ENCODE measurements at places on chromosomes 12 and 14. TPM values are rescaled to one million over a fixed set of nuclear protein-coding genes. Genes with fewer than 3 reads are reported as not detected.
A peak's percentile ranks its signal among the peaks of the same experiment; 100 is the strongest.

DNA sequence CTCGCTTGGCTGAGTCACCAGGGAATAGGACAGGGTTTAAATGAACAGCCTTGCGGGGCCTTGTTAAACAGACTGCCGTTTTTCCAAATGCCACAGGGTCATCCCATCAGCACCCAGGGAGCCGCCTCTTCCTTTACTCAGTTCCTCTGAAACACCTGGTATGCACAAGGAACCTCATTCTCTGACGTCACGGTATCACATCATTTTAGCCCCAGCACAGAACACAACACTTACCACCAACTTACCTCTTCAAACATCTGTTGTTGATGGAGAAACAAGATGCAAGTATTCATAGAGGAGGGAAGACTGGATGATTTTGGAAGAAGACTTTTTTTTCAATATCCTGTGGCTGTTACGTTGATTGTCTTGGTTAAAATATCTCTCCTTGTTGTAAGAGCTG is 535.3 kb upstream of the TMEM132C start:
- DNase-seq, result no peak
- no peaks in the 10 kb centered on the region for H3K27me3 ChIP-seq
- H3K4me3 ChIP-seq, result no peak overlapping the region
- no peaks in the 10 kb centered on the region for H3K36me3 ChIP-seq
- no peak overlapping the region for H3K27ac ChIP-seq
- no peaks in the 10 kb centered on the region for H3K4me1 ChIP-seq

DNA sequence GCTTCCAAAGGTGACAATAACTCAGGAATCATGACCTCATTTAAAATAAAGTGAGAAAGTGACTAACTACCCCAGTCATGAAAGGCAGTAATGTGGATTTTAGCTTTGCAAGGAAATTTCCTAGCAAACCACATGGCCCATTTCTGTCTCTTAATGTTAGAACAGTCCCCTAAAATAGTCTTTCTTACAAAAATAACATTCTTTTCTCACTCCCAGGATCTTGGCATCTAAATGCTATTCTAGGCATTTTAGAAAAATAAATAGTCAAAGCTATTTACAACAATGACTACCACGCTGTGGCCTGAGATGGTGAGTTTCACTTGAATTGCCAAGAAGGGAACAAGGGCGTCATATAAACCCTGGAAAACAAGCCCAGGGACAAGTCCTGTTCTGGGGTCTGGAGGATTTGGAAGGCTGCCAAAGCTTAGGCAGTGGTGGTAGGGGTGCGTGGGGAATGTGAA is 101.2 kb upstream of the CCDC175 start:
- H3K4me1 ChIP-seq, result no peaks in the 10 kb centered on the region
- H3K36me3 ChIP-seq, result no peaks in the 10 kb centered on the region
- H3K27ac ChIP-seq, result no peak overlapping the region
- no peak overlapping the region for H3K4me3 ChIP-seq

GRCh38 chr14:89915114-89915878 is 39.2 kb downstream of the EFCAB11 start:
- peaks cover 3% of the 10 kb centered on the region for H3K27me3 ChIP-seq
- H3K4me3 ChIP-seq, result no peak overlapping the region

GRCh38 chr12:14638066-14638465 is 58.3 kb downstream of the GUCY2C start:
- H3K27ac ChIP-seq, result no peak overlapping the region
- H3K36me3 ChIP-seq, result no peaks in the 10 kb centered on the region
- DNase-seq, result no peak
- H3K4me1 ChIP-seq, result peaks cover 8% of the 10 kb centered on the region
- no peak overlapping the region for H3K4me3 ChIP-seq

- no peaks in the 10 kb centered on the region for H3K36me3 ChIP-seq
- DNase-seq, result peak; percentile 83
- no peak overlapping the region for H3K4me3 ChIP-seq
- peaks cover 4% of the 10 kb centered on the region for H3K4me1 ChIP-seq
- H3K27me3 ChIP-seq, result peaks cover 10% of the 10 kb centered on the region
These were observed 11.4 kb downstream of the TMEM121 start for GRCh38 chr14:105537580-105538474.

DNA sequence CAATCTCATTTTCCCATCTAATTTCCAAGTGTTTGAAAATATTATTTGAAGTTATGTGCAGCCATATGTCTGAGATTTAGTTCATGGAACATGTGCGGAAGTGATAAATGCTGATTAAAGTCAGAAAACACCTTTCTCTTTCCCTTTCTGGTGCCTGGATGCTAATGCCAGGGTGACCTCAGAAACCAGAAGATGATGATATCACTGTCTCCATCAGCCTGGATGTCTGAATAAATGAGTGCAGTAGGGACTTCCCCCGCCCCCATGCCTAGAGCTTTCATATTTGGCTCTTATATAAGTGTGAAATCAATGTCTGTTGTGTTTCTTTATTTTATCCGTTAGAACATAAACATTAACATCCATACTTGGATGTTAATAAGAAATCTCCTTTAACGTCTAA is 261.9 kb upstream of the LRIG3 start:
- H3K27me3 ChIP-seq, result peaks cover 2% of the 10 kb centered on the region
- peaks cover 3% of the 10 kb centered on the region for H3K4me1 ChIP-seq
- no peak overlapping the region for H3K4me3 ChIP-seq
- no peak overlapping the region for H3K27ac ChIP-seq

GRCh38 chr14:75205591-75205990 is 29.2 kb upstream of the TMED10 start:
- peak overlapping the region; percentile 43 for H3K27ac ChIP-seq
- H3K4me1 ChIP-seq, result peaks cover 23% of the 10 kb centered on the region

- DNase-seq, result no peak
- H3K27ac ChIP-seq, result no peak overlapping the region
- peaks cover 4% of the 10 kb centered on the region for H3K4me1 ChIP-seq
- H3K4me3 ChIP-seq, result no peak overlapping the region
These were observed 127.2 kb downstream of the BBS10 start for GRCh38 chr12:76220980-76221379.

GRCh38 chr12:42794806-42795205 is 205.3 kb upstream of the PRICKLE1 start:
- H3K36me3 ChIP-seq, result no peaks in the 10 kb centered on the region
- no peak overlapping the region for H3K27ac ChIP-seq
- H3K4me1 ChIP-seq, result no peaks in the 10 kb centered on the region
- no peak for DNase-seq

GRCh38 chr12:14965221-14965620 is 3.8 kb upstream of the ARHGDIB start:
- no peaks in the 10 kb centered on the region for H3K27me3 ChIP-seq
- H3K4me1 ChIP-seq, result peaks cover 53% of the 10 kb centered on the region
- DNase-seq, result no peak
- peak overlapping the region; percentile 69 for H3K27ac ChIP-seq

DNA sequence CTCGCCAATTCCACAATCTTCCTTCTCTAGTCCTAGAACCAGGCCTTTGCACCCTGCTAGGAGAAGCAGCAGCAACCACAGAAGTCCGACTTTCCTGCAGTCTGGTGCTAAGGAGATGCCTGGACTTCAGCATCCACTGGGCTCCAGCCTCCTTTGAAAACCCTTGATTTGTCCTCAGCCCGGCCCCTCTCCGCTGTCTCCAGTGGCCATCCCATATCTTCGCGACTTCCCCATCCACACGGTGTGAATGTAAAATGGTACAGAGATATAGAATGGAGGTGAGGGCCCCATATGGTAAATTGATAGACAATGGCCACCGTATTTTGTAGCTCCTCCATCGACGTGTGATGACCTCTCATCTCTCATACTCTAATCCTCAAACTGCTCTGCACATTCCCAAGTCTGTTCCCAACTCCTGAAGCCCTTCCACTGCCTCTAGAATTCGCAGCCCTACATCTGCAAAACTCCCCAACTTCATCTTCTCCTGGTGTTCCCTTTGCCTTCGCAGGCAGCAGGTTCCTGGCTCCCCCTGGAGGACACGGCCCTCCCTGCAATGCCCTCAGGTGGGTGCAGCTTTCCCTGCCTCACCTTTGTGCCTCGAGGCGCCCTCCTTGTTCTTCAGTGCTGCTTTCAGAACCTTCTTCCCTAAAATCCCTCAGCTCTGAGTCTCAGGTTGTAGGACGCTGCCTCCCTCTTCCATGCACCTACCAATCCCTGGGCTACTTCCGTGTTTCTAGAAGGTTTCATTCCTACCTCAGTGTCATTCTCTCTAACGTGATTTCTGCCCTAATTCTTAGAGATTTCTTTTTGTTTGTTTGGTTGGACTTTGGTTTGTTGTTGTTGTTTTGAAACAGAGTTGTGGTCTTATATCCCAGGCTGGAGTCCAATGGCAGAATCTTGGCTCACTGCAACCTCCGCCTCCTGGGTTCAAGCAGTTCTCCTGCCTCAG is 36.7 kb downstream of the TMBIM6 start:
- H3K36me3 ChIP-seq, result no peaks in the 10 kb centered on the region
- peak; percentile 89 for DNase-seq
- H3K4me1 ChIP-seq, result peaks cover 14% of the 10 kb centered on the region

- no peak for DNase-seq
- no peak overlapping the region for H3K4me3 ChIP-seq
- H3K27me3 ChIP-seq, result peaks cover 16% of the 10 kb centered on the region
- H3K4me1 ChIP-seq, result no peaks in the 10 kb centered on the region
These were observed 18.5 kb upstream of the CCDC175 start for GRCh38 chr14:59595071-59595470.

GRCh38 chr12:89210277-89210676 is 142.0 kb downstream of the DUSP6 start:
- no peaks in the 10 kb centered on the region for H3K27me3 ChIP-seq
- DNase-seq, result no peak
- H3K27ac ChIP-seq, result no peak overlapping the region
- H3K4me1 ChIP-seq, result peaks cover 12% of the 10 kb centered on the region
- no peak overlapping the region for H3K4me3 ChIP-seq
- no peaks in the 10 kb centered on the region for H3K36me3 ChIP-seq

DNA sequence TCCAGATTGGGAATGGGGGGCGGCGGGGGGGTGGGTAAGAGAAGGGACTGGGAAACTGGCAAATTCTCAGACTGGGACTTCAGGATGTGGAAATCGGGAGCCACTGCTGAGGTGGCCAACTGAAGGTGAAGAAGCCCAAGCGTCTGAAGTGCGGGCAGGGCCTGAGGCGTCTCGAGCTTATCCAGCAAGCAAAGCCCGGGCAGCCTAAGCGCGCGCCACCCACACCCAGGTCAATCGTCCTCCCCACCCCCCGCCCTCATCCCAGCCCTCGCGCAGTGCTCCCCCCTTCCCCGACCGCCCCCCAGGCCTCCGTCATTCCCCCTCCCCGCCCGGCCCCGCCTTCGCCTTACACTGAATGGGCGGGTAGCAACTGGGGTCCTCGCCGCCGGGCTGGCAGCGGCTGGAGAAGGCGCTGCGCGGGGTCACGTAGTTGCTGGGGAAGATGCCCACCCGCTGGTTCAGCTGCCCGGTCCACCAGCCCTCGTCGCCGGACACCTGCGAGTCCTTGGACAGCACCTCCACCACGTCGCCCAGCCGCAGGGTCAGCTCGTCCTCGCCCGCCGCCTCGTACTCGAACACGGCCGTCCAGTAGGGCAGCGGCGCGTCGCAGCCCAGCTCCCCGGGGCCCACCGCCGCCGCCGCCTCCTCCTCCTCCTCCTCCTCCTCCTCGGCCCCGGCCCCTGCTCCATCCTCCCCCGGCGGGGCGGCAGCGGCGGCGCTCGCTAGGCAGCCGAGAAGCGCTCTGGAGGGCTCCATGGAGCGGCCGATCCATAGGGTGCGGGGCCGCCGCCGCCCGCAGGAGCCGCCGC is 693 bp downstream of the MAP3K9 start:
- DNase-seq, result peak; percentile 62
- peaks cover 4% of the 10 kb centered on the region for H3K4me1 ChIP-seq
- peaks cover 2% of the 10 kb centered on the region for H3K36me3 ChIP-seq
- no peaks in the 10 kb centered on the region for H3K27me3 ChIP-seq

- no peak overlapping the region for H3K27ac ChIP-seq
- no peak for DNase-seq
- no peaks in the 10 kb centered on the region for H3K36me3 ChIP-seq
- H3K4me1 ChIP-seq, result no peaks in the 10 kb centered on the region
- no peaks in the 10 kb centered on the region for H3K27me3 ChIP-seq
These were observed 109.5 kb downstream of the PAX9 start for GRCh38 chr14:36771028-36771640.

Gene KSR2
- 0.14 TPM for total RNA-seq

Gene HVCN1
- total RNA-seq, result 4.4 TPM

Gene CCDC59
- total RNA-seq, result 137 TPM
